ENCODE measurements at places on chromosomes 1 and 21.
A peak's percentile ranks its signal among the peaks of the same experiment; 100 is the strongest.

GRCh38 chr1:157249739-157250138 lies 111.5 kb upstream of the ETV3 start:
- no peak for DNase-seq

DNA sequence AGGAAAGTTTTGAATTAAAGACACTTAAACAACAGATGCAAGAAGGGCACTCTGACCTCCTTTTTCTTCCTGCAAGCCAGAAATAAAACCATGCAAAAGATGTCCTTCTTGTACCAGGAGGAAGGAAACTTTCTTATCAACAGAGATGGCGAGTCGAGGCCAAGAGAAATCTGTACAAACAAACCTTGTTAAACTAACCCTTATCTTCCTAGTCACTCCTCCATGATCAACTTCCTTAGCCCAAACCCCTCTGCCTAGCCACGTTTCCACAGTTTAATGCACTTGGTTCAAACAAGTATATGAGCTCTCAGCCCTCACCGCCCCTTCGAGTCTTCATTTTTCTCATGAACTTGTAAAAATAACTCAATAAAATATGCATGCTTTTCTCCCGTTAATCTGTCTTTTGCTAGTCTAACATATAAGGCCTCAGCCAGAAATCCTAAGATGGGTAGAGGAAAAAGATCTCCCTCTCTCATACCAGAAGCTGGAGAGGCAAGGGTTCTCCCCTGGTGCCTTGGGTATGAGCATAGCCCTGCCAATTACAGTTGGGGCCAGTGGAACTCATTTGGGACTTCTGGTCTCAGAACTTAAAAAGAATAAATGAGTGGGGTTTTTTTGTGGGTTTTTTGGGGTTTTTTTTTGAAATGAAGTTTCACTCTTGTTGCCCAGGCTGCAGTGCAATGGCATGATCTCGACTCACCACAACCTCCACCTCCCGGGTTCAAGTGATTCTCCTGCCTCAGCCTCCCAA lies 141.7 kb upstream of the SOD1 start:
- no peak for DNase-seq

GRCh38 chr1:5493851-5494311 lies 498.3 kb downstream of the NPHP4 start:
- DNase-seq = no peak

GRCh38 chr1:179083533-179083932 lies 1.7 kb downstream of the TOR3A start:
- no peak for DNase-seq

GRCh38 chr1:16441282-16441665 lies 750 bp downstream of the NECAP2 start:
- DNase-seq = peak; percentile 72

DNA sequence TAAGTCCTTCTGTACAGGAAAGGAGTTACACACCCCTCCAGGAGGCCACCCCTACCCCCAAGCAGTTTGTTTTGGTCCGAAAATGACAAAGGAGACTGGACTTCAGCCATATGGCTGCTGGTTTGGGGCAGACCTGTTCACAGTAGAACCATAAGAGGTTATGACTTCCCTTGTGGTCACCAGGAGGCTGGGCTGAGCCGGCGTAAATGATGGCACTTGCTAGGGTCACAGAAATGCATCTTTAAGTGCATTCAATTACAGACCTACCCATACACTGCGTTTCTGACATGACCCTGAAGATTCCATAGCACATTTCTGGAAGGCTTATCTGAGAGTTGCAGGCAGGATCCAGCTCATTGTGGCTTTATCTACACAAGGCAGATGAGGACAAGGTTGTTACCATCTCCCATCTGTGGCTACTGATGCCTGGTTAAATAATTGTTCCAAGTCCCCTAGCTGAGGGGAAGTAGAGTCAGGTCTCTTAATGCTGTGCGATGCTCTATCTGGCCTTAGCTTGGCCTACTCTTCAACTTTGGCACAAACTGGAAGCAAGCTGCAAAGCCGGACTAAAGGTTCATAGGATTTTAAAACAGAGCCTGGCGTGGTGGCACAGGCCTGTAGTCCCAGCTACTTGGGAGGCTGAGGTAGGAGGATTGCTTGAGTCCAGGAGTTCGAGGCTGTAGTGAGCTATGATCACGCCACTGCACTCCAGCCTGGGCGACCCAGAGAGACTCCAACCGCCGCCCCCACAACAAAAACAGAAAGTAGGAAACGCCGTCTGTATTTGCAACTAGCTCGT lies 1.7 kb upstream of the TRIM67 start:
- DNase-seq = no peak

DNA sequence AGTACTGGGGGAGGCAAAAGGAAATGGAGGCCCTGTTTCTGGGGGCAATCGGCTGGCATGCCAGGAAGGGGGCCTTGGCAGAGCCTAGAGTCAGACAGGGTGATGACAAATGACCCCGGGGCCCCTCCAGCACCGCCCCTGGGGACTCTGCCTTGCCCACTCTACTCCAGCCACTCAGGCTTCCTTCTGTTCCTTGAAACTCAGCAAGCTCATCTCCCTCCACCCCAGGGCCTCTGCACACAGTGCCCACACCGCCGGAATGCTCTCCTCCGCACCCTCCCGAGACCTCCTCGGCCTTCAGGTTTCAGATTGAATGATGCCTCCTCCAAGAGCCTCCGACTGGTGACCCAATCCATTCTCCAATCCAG lies 122.5 kb upstream of the ZBTB40 start:
- no peak for DNase-seq

DNA sequence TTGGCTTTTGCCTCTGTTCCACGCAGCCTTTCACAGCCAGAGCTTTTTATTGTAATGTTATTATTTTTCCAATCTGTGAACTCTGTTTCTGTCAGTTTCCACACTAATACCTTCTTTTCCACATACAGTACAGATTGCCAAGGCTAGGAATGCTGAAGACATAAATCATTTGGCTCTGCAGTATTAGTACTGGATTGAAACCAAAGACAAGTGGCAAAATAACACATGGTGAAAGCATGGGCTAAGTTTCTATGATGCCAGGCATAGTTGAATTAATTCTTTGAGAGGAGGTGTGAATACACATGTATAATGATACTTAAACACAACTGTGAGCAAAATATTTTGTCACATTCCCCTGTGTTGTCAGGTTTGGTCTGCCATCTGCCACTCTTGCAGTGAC lies 73.5 kb downstream of the TMEM200B start:
- no peak for DNase-seq

DNA sequence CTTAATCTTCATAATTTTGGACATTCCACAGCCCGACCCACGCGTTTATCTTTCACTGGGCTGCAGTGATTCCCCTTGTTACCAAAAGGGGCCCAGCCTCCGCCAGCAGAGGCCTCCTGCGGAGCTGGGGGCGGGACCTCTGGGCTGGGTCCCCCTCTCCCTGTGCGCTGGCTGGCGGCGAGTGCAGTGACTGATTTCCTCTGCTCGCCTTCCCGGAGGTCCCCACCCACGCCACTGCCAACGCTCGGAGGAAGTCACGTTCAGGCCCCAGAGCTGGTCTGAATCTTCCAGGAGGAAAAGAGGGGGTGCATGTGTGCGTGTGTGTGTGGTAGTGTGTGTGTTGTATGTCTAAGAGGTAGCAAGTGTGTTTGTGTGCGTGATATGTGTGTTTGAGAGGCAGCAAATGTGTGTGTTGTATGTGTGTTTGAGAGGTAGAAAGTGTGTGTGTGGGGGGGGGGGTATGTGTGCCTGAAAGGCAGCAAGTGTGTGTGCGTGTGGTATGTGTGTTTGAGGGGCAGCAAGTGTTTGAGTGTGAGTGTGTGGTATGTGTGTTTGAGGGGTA lies 35.0 kb upstream of the JAK1 start:
- peak; percentile 55 for DNase-seq

- no peak for DNase-seq
These were observed 24.2 kb downstream of the MAPKAPK2 start for GRCh38 chr1:206708882-206709281.

DNA sequence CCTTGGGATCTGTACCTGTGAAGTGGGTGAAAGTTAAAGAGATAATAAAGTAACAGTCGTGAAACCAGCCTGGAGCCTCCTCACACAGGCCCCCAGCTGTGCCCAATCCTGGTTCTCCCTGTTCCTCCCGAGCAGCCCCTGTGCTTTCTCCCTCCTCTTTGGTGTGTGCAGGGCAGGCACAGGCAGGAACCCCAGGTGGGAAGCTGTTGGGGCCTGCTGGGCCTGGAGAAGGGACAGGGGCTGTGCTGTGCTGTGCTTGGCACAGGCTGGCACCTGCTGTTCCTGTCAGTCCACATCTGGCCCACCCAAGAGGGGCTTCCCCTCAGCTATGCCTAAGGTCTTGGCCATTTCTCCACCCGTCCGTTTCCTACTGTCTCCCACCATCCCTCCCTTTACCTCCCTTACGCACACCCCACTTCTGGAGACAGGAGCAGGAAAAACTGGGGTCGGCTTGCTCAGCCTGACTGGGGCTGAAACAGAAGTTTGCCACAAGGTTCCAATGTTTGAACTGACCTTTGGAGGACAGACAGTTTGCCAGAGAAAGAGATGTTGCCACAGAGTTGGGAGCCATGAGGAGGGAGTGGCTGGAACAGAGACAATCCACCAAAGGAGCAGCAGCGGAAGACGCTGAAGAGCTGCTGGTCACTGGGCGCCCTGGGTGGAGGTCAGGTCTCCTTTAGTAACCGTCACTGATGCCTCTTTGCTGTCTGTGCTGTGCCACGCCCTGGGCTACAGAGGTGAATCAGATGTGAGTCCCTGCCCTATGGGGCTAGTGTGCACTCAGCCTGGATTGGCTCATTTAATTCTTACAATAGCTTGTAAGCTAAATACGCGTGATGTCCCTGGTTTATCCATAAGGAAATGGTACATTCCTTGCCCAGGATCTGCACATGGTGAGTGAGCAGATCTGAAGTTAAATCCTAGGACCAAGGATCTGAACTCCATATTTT lies 18.8 kb upstream of the ARTN start:
- DNase-seq = no peak

DNA sequence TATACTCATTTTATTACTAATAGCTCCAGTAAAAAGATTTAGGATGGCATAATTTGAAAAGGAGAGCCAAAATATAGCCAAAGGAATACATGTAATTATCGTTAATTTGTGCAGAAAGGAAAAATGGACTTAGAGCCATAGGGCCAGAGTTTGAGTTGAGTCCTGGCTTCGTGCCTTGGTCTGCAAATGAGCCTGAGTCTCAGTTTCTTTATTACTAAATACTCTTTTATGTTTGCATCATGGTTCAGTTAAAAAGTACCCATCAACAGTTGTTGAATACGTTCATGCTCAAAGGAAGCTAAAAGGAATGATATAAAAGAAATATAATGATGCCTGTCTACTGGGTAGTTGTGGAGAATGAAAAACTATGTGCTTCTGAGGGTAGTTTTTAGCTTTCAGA lies 155.7 kb upstream of the FAM78B start:
- no peak for DNase-seq

DNA sequence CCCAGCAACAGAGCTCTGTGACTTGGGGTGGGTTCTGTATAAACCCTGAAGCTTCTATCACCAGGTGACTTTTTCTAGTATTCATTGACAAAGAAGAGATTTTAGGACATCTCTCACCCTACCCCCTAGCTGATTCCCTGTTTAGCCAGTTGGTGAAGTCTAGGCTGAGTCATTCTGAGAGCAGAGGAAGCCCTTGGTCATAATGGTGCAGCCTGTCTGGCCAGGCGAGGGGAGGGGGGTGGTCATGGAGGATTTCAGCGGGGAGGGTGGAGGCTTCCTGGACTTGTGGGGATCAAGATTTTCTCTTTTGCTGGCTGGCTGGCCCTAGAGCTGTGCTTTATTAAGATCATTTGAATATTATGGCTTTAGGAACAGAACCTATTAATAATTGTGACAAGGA lies 262.6 kb downstream of the CAMTA1 start:
- no peak for DNase-seq

DNA sequence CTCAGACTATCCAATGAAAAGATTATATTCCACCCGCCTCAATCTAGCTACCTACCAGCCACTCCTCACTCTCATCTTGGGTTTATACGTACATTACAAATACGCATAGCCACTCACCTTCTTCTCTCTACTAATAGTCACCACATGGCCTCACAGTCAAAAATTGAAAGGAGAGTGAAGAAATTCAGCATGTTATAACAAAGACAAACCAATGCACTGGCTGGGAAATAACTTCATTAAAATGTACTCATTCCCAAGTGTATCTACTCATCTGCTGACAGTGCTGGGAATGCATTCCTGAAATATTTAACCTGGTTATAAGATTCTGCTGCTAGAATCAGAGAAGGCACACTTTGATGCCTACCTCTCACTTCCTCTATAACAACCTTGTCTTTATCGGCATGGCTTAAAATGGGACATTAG lies 6.5 kb downstream of the ZNF644 start:
- no peak for DNase-seq

DNA sequence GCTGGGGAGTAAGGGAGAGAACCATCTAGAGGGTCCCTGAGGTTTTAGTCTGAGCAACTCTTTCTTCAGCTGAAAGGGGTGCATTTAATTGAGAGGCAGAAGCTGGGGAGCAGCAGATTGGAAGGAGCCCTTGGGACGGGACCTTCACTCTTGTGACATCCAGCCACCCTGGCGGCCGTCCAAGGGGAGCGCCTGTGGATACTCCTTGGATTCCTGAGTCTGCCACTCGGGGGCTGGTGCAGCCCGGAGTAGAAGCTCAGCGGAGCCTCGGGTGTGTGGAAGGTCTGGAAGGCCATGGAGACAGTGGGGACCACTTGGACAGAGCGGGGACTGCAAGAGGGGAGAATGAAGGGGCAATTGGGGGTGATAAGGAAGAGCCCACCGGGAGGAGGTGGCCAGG lies 68.7 kb downstream of the AJAP1 start:
- no peak for DNase-seq

- DNase-seq = no peak
These were observed 272.4 kb downstream of the TPR start for GRCh38 chr1:186102547-186103148.

- no peak for DNase-seq
These were observed 72.3 kb downstream of the HUNK start for GRCh38 chr21:31945141-31945540.

DNA sequence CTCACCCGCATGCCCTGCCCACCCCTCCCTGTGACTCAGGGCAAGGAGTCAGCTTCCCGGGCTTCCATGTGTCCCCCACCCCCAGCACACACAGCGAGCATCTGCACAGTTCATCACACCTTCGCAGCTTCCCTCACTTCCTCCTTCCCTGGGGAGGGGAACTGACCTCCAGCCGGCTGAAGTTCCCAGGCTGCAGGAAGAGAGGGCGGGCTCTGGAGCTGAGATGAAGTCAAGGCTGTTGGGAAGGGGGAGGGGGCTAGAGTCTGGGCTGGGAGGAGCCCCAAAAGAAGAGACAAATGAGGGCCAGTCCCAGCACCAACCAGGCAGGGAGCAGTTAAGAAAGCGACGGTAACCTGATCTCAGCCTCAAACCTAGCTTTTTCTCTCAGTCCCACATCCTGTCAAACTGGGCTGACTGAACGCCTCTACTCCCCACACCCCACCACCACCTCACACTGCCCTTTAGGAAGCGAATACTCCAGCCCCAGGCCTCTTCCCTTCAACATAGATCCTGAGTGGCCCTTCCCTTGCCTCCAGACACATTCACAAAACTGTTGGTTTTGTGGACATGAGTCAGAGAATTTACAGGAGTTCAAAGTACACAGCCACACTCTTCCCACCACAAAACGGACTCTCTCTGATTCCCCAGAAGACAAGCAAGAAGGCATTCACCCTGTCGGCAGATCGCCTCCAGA lies 1.8 kb downstream of the RHOC start:
- DNase-seq = peak; percentile 31
